ENCODE measurements at places on chromosomes 4 and X.

- no peak for DNase-seq
Measured at GRCh38 chr4:6175426-6175825, 24.9 kb downstream of the JAKMIP1 start.

- no peak for DNase-seq
Measured at GRCh38 chr4:8346838-8347605, 77.5 kb downstream of the HTRA3 start.

DNA sequence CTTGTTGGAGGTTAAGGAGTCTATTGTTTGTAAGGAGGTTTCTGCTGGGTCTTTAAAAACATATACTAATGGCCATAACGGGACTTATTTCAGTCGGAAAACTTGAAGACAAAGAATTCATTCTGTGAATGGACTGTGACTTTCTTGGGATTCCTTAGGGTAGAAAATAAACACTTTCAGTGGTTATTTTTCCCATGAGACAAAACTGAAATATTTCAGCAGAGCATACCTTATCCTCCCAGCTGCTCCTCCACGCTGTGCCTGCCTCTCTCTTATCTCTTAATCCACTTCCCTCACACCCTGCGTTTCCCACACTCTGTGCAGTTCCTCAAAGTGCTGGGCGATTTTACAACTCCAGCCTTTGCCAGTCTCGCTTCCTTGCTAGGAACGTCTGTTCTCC, 47.1 kb upstream of the SORBS2 start:
- DNase-seq, result no peak

DNA sequence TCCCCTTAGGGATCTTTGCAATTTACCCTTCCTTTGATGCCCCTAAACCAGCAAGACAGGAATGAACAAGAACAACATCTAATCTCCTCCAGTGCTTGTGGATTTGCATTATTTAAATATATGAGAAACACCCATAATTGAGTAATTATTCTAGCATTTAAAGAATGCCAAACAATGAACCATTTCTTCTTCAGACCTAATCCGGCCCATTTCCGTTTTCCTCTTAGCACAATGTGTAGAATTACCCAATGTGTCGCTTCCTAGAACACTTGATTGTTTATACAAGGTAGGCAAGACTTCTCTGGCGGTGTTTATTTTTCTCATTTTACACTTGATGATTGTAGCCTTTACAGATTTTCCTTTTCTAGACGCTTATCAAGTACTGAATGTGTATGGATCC, 43.5 kb downstream of the CLDN34 start:
- no peak for DNase-seq

GRCh38 chr4:7513671-7514070, 78.9 kb upstream of the PSAPL1 start:
- DNase-seq, result no peak

GRCh38 chr4:37365888-37366287, 121.3 kb downstream of the NWD2 start:
- DNase-seq, result no peak

- DNase-seq, result no peak
Measured at GRCh38 chrX:110734894-110735541, 60.6 kb downstream of the CHRDL1 start.

DNA sequence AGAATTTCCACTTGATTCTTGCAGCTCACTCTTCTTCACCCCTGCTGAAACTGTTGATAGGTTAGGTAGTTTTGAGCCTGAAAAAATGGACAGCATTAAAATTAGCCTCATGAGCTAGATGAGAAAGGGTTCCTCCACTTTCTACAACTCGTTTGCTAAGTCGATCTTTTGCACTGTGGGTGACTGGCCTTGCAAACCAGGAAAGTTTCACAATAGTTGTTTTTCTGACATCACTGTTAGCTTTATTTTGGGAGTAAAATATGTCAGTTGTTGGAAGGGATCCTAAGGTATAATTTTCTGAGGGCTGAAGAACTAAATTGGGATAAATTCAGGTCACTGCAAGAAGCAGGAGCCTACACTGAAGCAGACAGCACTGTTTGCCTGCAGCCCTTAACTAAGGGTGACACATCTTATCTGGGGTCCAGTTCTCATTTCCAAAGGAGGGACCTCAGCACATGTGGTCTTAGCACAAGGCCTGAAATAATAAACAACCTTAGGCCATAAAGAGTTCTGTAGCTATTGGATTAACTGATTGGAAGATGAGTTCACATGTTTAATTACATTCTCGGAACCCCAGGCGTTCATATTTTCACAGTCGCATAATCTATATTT, 29.1 kb downstream of the ANAPC4 start:
- DNase-seq, result no peak

- no peak for DNase-seq
Measured at GRCh38 chrX:71870208-71871098, 40.2 kb upstream of the NHSL2 start.

DNA sequence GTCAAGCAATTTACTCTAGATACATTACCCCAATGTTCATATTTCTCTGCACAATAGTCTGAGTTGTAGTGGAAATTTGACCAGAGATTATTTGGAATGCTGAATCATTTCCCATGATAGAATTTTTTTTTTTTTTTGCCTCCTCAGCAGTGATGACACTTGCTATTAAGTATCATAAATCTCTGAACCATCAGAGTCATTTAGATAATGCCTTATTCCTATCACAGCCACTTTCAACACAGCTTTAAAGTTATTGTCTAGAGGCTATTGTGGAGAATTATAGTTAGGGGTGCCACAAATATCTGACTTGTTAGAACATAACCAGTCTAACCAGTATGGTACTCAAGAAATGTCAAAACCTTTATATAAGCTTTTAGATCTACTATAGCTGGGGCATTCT, 79.8 kb downstream of the LCORL start:
- no peak for DNase-seq

DNA sequence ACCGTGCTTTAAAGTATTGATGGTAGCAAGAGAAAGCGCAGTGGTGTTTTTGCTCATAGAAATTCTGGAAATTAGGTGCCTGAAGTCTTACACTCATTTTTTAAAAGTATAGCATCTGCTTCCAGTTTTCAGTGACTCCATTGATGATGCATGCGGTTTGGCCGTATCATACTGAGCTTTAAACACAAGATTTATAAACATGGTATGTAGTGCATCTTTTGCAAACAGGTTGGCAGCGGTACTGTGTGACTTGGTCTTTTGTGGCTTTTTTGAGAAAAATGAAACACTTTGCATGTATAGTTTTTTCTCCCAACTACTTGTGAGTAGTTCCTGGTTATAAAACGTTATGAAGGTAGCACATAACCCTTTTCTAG, 2.0 kb downstream of the DDX3X start:
- no peak for DNase-seq

DNA sequence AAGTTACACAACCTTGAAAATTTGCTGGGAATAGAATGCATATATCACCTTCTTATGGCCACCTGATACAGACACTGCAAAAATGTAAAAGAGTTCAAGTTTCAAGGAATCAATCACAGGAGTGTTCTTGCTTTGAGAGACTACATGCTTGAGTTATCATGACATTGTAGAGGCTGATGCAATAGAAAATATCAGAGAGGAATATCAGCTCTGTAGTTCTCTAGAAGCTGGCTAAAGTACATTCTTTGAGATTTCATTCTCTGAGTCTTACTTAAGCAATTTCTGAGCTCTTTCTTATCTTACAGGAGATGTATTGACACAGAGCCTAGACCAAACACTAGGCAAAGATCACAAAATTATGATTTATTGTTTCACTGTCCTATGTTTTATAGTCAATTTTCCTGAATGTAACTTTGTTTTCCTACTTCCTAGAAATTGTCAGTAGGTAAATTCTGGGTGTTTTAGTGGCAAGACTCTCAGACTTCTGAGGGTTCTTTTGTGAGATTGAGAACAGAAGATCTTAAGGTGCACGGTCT, 152.1 kb upstream of the HPGD start:
- DNase-seq, result no peak

GRCh38 chr4:61446941-61447340, 246.8 kb downstream of the ADGRL3 start:
- no peak for DNase-seq

DNA sequence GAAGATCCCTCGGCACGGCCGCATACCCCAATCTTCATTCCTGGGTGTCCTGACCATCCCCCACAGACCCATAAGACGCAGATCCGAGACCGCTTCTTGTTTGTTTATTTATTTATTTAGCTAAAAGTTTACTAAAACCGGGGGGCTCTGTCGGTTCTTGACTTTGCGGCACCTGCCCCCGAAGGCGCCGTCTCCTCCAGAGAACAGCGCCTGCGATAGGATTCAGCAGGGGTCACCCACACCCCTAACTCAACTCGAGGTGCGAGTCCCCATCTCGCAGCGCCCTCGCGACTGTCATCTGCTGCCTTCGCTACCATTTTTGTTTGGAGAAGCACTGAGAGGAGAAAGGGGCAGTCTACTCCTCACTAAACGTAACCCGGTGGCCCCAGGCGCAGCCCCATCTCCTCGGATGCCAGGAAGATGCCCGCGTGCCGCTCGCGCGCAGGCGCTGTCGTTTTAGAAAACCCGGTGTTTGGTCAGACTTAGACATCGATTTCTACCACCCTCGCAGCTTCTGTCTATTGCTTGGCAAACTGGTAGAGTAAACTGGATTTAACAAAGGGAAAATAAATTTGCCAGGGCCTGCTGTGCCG, 18.9 kb upstream of the GPR101 start:
- no peak for DNase-seq

- DNase-seq, result no peak
Measured at GRCh38 chr4:6387946-6388345, 84.5 kb downstream of the PPP2R2C start.

- DNase-seq, result peak; percentile 69
Measured at GRCh38 chr4:2416564-2417225, 1.8 kb downstream of the ZFYVE28 start.

DNA sequence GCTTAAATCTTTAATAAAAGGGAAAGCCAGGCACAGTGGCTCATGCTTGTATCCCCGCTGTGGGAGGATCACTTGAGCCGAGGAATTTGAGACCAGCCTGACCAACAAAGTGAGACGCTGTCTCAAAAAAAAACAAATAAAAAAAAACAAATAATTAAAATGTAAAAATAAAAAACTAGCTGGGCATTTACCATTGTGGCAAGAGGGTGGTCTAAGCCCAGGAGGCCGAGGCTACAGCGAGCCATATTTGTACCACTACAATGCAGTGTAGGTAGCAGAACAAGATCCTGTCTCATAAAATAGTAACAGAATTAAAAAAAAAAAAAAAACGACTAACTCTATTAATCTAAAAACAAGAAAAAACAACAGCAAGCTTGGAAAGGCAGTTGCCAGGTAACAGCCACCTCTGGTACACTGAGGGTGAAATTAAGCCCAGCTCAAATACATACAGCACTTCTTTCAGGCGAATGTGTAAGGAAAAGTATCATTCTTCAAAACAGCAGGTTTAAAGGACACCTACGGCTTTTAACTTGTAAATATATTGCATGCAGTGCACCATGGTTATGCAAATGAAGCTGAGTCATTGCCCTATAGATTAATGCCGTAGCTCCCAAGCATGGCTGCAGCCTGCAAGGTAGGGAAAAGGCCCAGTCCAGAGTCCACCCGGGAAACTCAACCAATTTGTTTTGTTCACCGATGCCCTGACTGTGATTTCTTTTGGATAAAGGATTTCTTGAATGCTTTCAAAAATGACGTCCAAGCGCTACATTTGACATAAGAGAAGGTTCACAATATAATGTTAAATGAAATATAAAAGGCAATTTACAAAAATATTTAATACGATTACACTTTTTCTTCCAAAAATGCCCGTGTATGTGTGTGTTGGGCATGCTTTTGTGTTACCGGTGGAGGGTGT, 14.5 kb upstream of the TXLNG start:
- peak; percentile 21 for DNase-seq
